8988T (cell line): ENCODE measurements at places on chromosomes 2 and 18.

DNA sequence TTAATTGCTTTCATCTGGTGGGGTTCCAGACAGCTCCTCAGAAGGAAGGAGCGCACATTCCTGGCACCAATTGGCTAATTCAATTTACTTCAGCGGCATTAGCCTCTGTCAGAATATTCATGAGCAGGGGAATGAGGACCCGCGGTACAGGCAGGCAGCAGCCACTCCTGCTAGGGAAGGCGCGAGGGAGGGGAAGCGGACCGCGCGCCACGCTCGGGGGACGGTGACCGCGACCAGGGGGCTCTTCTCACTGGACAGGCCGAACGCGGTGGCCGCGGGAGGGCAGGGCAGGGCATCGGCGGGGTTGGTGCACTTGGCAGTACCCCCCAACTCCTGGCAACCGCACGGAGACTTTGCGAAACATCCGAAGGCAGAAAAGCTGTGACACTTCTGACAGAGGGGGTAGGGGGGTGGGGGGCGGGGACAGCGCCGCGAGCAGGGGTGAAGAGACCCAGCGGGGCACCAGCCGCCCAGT, at the start of gene CDH20:
TSS of gene CDH20 (plus strand) at position 160 of the 475 bp plus-strand sequence.
- no peak for DNase-seq

- DNase-seq, result no peak
These were observed 254.6 kb upstream of the SPRED2 start for GRCh38 chr2:65686928-65687521.

DNA sequence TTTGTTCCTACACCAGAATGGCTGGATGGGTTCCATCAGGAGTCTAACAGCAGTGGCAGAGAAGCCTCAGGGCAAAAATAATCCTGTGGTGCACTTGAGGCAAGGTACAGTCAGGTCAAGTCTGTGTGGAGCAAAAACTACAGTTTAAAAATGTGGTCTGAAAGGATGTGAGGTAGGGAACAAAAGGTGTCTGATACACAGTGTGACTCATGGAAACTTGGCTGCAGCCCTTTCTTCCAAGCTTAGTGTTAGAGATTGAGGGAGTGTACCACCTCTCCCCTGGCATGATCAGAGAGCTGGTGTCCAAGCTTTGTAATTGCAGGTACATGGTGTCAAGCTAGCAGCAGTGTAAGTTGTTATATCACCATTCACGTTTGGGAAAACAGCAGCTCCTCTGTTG, 8.9 kb downstream of the ANKAR start:
- no peak for DNase-seq

- no peak for DNase-seq
These were observed 657.2 kb upstream of the FSHR start for GRCh38 chr2:49811502-49811901.

DNA sequence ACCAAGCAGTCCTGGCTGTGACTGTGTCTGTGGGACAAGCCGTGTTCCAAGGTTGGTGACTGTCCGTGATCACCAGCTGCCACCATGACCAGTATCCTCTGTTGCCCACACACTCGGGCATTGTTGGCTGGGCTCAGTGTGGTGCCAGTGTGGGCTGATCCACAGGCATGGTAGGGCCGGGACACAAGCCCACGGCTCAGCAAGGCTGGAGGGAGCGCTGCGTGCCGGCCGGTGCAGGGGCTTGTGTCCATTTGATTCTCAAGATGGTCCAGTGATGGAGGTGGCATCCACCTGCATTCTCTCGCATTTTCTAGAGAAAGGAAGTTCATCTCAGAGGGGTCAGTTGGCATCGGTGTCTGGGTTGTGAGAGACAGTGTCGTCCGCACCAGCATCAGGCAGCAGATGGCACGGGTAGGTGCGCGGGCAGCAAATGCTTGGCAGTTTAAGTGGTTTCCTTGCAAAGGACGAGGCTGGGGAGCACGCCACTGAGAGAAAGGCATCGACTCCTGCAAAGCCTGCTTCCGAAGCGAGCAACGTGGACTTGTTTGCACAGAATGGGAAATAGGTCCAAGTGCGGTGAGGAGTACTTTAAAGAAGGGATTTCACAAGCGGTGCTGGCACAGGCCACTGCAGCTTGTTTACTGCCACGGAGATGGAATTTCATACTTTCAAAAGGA, 20.9 kb downstream of the TWIST2 start:
- no peak for DNase-seq

GRCh38 chr2:8676921-8677645, 4.8 kb upstream of the ID2 start:
- no peak for DNase-seq

- no peak for DNase-seq
These were observed 113.5 kb upstream of the ZNF236 start for GRCh38 chr18:76708722-76709353.

GRCh38 chr2:101613056-101613704, 84.3 kb upstream of the MAP4K4 start:
- DNase-seq, result no peak

GRCh38 chr2:111898703-111899514, 502 bp downstream of the MERTK start:
- no peak for DNase-seq

- no peak for DNase-seq
These were observed 205.7 kb upstream of the NXPH2 start for GRCh38 chr2:138985881-138986280.

- no peak for DNase-seq
These were observed 257.8 kb upstream of the STON1 start for GRCh38 chr2:48272199-48272598.
